ENCODE measurements at places on chromosomes 7 and 10.

DNA sequence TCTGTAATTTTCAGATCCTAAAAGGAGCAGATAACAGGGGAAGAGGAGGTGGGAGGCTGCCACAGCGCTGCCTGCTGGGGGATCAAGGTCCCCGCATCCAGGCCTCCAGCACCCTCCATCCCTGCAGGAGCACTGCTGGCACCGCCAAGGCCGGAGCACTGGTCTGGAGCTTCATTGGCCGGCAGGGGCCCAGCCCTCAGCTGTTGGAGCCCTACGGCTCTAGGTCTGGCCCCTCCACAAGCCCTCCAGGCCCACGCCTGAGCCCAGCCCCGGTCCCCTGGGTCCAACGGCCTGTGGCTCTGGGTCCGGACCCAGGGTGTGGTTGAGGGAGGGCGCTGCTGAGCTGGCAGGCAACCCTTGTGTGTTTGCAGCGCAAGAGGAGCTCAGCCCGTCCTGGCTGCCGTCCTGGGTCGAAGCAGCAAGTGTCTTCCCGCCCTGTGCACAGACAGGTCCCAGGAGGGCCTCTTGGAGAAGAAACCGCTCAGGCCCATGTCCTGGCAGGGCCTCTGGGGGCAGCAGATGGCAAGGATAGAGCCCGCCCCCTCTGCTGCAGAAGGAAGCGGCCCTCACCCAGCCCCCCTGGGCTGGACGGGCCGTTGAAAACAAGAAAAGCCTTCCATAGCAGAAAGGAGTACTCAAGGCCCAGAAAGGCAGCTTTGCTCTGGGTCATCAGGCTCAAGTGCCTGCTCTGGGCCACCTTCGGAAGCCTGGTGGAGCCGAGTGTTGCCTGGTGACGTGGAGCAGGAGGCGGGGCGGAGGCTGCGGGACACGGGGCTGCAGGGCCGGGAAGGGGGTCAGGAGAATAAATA is 54.3 kb upstream of the TNRC18 start:
- no peak for DNase-seq

- no peak for DNase-seq
Measured at GRCh38 chr7:50982626-50983025, 199.9 kb upstream of the GRB10 start.

DNA sequence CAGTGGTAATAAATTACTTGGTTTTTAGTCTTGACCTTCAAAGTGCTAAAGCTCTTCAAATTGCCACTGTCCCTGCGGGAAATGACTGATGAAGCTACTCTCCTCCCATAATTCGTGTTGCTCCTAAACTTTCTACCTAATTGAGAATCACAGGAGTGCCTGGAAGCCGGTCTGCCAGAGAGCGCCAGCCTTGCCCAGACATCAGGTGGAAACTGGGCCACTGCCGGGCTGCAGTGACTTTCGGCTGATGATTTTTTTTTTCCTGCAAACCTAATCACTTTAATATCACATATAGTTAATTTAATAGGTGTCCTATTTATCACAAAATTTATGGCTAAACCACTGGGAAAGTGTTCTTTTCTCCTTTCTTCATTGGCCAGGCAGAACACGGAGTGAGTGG is 59.6 kb upstream of the UBE3C start:
- DNase-seq: no peak

DNA sequence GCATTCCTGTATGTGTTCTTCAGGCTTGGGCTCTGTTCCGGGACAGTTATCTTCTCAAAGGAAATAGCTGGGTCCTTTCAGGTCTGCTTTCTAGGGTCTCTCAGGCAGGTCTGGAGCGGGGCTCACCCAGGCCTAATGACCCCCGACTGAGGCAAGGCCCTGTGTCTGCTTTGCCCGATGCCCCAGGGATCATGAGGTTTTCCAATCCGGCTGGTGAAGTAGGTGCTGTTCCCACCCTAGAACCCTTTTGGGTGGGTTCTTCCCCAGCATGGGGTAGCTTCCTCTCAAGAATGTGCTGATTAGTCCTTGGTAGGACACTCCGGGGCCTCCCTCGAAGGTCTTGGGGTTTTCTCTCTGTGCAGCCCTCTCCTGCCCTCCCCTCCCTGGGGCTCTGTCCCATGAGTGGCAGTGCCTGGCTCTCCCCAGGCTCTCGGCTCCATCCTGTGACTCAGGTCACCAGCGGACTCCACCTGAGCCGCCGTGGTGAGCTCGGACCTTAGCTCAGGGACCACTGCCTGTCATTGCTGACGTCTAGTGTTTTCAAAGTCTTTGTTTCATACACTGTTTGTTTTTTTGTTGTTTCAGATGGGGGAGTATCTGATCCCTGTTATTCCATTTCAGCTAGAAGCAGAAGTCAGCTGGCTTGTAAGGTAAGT is 71.0 kb upstream of the NKX6-2 start:
- no peak for DNase-seq

DNA sequence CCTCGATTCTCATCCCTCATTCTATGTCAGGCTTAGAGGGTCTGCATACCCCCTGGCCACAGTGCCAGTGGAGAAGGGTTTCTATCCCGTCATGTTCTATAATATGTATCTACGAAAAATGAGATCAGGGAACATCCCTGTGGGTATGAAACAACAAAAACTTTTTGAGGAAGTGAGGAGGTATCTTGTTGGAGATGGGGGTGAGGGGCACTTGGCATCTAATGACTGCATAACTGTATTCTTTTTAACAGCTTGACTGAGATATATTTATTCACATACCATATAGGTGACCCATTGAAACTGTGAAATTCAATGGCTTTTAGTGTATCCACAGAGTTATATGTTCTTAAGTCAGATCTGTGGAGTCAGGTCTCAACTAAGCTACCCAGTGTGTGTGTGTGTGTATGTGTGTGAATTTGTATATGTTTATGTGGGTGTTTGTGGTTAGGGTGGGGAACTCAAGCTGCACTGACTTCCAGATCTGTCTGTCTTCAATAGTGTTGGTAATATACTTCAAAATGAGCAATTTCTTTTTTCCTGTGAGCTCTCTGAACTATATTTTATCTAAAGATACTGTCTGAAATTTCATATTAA is 528.9 kb downstream of the CNTNAP2 start:
- DNase-seq: no peak

GRCh38 chr10:513393-513792 is 176.1 kb downstream of the DIP2C start:
- no peak for DNase-seq

- no peak for DNase-seq
Measured at GRCh38 chr10:59460601-59461000, 98.3 kb upstream of the FAM13C start.

GRCh38 chr10:22662733-22663330 is 51.5 kb downstream of the PIP4K2A start:
- no peak for DNase-seq

- no peak for DNase-seq
Measured at GRCh38 chr7:5255832-5256231, 26.9 kb upstream of the SLC29A4 start.

DNA sequence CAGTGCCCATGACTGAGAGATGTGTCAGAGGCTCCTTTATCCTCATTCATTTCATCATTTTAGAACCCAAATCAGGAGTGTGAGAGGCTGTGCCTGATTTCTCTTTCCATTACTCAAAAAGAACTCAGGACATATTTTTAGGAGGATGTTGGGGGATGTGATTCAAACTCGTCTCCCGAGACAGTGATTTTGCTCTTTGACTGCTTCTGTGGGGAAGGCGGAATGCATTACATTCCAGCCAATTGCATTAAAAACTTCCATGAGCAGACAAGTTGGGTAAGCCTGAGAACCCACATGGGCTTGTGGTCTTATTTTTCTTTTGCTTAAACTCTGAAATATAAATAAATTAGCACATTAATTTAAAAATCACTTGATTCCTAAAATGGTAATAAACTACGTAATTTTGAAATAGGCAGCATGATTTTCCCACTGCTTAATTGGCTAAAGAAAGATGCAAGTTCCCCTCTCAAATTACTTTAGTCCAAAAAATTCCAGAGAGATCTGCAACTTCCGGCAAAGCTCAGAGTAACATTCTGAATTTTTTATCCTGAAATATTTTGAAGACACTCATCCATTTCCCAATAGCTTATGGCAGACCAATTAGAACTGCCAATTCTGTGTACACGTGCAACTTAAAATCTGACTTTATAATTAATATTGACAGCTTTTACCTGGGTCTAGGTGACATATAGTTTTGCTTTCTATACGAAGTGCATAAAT is 185.6 kb downstream of the C7orf25 start:
- no peak for DNase-seq

DNA sequence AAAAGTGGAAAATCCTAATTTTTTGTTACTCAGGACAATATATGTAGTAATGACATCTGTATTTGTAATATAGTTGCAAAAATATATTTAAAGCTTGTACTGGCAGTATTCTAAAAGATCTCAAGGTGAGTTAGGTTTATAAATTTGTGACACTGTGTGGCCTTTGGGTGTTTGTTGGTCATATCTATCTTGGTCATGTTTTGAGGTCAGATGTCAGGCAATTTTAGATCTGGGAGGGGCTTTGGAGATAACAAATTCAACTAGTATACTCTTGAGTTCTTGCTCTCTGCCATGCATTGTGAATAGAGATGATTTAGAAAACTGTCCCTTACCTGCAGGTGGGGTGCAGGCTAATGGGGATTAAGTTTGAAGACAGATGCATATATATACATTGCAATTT is 3.1 kb downstream of the TBC1D12 start:
- no peak for DNase-seq

DNA sequence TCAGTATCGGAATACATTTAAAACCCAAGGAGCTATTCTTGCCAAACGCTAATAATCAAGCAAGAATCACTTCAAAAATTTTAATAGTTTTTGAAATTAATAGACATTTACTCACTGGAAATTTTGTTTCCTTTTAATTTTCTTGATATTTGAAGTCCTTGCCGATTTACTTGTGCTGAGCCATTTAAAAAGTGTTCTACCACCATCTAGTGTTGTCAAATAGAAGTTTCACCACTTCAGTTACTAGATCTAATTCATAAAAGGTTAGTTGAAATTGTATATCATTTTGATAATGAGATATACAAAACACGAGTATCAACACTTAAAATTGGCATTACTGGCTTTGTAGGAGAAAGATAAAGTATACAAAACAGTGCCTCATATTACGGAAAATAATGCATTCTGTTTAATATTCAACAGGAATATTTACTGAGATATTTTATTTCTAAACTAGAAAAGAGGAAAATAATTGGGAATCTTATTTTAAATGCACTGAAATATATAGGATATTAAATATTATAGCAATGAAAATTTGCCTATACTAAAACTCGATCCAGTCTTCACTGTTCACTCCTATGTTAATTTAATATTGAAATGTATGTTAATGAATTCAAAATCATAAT is 664.8 kb upstream of the SEMA3D start:
- peak; percentile 68 for DNase-seq

GRCh38 chr10:131834152-131834810 is 66.5 kb upstream of the PPP2R2D start:
- DNase-seq: no peak

GRCh38 chr10:58048936-58049335 is 218.8 kb downstream of the IPMK start:
- DNase-seq: no peak
